Small intestine (tissue), 16 donors: ENCODE measurements at places on chromosomes 2 and 18. TPM values are rescaled to one million over a fixed set of nuclear protein-coding genes. Genes with fewer than 3 reads are reported as not detected.

PIK3C3 gene
- polyA plus RNA-seq, result 17.0 TPM

SIX3 gene
- not detected for polyA plus RNA-seq

SERPINB3 gene
- 0.06 TPM for polyA plus RNA-seq

LBX2 gene
- 2.3 TPM for polyA plus RNA-seq

FN1 gene
- polyA plus RNA-seq, result 4.2 TPM

NR4A2 gene
- 1.3 TPM for polyA plus RNA-seq

FEV gene
- 2.9 TPM for polyA plus RNA-seq

ADNP2 gene
- 15.8 TPM for polyA plus RNA-seq

DLGAP1 gene
- not detected for polyA plus RNA-seq

CNNM3 gene
- polyA plus RNA-seq, result 15.8 TPM

DSEL gene
- not detected for polyA plus RNA-seq

ADRA2B gene
- 0.69 TPM for polyA plus RNA-seq

COL4A3 gene
- not detected for polyA plus RNA-seq

BMP10 gene
- polyA plus RNA-seq, result not detected

ASXL3 gene
- 0.09 TPM for polyA plus RNA-seq

TMEM247 gene
- not detected for polyA plus RNA-seq

NCKAP5 gene
- 7.0 TPM for polyA plus RNA-seq

TDRD15 gene
- polyA plus RNA-seq, result 0.01 TPM

PPP1R1C gene
- polyA plus RNA-seq, result not detected

ALLC gene
- polyA plus RNA-seq, result not detected

STPG4 gene
- 0.06 TPM for polyA plus RNA-seq

PTPRM gene
- 2.2 TPM for polyA plus RNA-seq

RBM45 gene
- 10.6 TPM for polyA plus RNA-seq

PSD4 gene
- polyA plus RNA-seq, result 39.2 TPM

MC5R gene
- polyA plus RNA-seq, result 5.0 TPM

RND3 gene
- polyA plus RNA-seq, result 20.6 TPM

CD8B2 gene
- polyA plus RNA-seq, result 1.9 TPM

SERPINB2 gene
- 0.09 TPM for polyA plus RNA-seq

SCN3A gene
- polyA plus RNA-seq, result not detected

MEP1B gene
- polyA plus RNA-seq, result 0.47 TPM

ALK gene
- polyA plus RNA-seq, result 0.98 TPM

CCDC148 gene
- polyA plus RNA-seq, result 0.37 TPM
